Activated T-cell treated with anti-CD3 and anti-CD28 coated beads, Interleukin-2, amount 50 U/mL, for 72 hours (primary cell): ENCODE measurements at places on chromosomes 7 and 10. TPM values are rescaled to one million over a fixed set of nuclear protein-coding genes. Genes with fewer than 3 reads are reported as not detected.

DNA sequence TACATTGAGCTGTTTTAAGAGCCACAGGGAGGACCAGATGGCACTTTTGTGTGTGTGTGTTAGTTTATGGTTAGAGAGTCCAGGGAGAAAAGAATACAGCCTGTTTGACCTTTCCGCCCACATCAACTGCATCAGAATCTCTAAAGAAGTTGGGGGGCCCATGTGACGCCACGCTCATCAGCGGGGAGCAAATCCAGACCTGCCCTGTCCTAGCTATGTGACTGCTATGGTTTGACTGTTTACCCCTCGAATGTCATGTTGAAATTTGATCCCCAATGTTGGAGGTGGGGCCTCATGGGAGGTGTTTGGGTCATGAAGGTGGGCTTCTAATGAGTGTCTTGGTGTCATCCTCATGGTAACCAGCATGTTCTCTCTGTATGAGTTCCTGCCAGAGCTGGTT, 128.0 kb downstream of the ADRA2A start:
- DNase-seq: no peak

DNA sequence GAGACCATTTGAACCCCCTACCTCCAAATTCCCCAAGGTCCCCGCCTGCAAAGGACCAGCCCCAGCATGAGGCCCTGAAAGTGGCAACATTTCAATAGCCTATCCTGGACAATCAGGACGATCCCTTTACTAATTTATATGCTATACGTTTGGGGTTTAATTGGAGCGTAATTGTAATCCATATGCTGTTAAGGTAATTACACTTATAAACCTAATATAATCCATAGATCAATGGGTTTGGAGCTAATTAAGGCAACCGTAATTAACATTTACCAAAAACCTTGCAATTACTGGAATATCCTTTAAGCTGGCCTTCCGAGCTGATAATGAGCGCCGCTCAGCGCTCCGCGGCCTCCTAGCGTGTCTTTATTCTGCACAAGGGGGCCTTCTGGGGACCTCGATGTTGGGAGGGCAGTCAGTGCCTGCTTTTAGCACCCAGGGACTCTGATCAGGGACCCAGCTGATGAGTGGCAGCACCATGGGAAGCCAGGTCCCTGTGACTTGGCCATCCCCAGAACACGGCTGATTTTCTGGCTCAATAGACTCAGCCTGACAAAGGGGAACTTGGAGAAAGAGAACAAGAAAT, 91.2 kb downstream of the LHPP start:
- DNase-seq: no peak

GRCh38 chr10:118913825-118914224, 115.7 kb upstream of the NANOS1 start:
- no peak for DNase-seq

DNA sequence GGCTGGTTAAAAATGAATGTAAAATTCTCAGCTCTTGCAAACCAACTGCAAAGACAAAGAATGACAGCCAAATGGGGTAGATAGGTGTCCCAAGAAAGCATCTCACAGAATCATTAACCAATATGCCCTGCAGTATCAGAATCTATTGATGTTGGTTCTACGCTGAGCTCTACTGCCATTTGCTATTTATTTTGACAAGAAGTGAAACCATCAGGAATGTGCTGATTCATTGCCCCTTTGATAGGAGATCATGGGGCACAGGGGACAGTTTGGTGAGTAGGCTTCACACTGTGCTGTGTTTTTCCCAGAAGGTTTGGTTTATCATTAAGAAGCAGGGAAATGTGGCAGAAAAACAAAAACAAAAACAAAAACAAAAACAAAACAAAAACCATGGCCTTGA, 19.4 kb upstream of the CDC14C start:
- DNase-seq: no peak

The NPSR1 gene
- total RNA-seq: not detected

- DNase-seq: no peak
These were observed 481.5 kb upstream of the VSTM2A start for GRCh38 chr7:54060643-54061042.

The PNLIPRP1 gene
- total RNA-seq: not detected

GRCh38 chr10:33279811-33280602, 54.5 kb downstream of the NRP1 start:
- DNase-seq: no peak

The TMEM270 gene
- total RNA-seq: not detected

DNA sequence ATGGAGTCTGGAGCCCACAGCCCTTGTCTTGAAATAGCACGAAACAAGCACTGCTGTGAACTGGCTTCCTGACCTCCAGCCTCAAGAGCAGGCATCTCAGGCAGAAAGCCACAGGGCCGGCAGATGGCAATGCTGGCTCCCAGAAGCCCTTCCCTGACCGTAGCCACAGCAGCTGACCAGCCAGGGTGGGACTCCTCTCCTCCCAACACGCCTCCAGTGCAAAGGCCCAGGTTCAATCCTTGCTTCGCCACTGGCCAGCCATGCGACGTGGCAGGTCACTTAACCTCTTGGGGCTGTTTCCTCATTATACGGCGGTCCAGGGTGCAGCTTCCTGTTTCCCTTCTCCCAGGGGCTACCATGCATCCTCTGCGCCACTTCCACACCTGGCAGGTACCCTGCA, 12.8 kb downstream of the PRKAG2 start:
- no peak for DNase-seq

GRCh38 chr7:22052674-22053365, 107.1 kb upstream of the CDCA7L start:
- no peak for DNase-seq

- DNase-seq: no peak
These were observed 21.6 kb upstream of the PPA1 start for GRCh38 chr10:70254778-70255328.

GRCh38 chr10:125708971-125709503, 10.5 kb upstream of the EDRF1 start:
- DNase-seq: no peak

- no peak for DNase-seq
These were observed 117.0 kb downstream of the KBTBD2 start for GRCh38 chr7:32774541-32774951.

GRCh38 chr10:112361951-112362751, 11.8 kb upstream of the ACSL5 start:
- DNase-seq: no peak

The MOGAT3 gene
- not detected for total RNA-seq

DNA sequence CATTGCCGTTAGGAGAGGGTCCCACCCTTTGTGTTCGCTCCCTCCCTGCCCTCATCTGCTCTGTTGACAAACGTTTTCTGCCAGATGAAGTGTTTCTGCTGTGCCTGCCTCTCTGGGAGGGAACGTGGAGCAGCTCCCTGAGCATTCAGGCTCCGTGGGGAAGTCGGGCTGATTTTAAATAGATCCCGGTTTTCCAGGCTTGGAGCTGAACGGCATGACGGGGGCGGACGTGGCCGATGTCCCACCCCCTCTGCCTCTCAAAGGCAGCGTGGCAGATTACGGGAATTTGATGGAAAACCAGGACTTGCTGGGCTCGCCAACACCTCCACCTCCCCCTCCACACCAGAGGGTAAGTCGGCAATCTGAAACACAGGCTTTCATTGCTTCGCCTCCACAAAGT, 101.9 kb upstream of the NPS start:
- no peak for DNase-seq

GRCh38 chr7:14229047-14229446, 239.6 kb upstream of the ETV1 start:
- DNase-seq: no peak

DNA sequence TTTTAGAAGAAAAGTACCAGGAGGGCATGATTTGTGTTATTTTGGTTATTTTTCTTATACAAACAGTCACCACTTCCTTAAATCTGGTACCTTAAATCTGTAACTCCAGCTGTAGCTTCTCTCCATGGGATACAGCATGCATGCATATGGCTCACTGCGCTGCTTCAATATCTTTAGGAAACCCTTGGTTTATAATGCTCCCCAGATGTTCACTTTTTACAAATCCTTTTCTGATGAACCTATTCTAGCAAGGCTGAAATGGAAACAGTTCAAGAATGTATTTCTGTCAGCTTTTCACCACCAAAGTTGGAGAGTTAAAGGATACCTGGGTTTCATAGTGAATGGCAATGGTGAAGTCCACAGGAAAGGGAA, 50.9 kb downstream of the LAMB4 start:
- DNase-seq: no peak

The DGKB gene
- total RNA-seq: not detected

GRCh38 chr7:42961170-42961569, 29.0 kb downstream of the MRPL32 start:
- DNase-seq: no peak

The ASIC3 gene
- total RNA-seq: 15.7 TPM

The POR gene
- 31.6 TPM for total RNA-seq

DNA sequence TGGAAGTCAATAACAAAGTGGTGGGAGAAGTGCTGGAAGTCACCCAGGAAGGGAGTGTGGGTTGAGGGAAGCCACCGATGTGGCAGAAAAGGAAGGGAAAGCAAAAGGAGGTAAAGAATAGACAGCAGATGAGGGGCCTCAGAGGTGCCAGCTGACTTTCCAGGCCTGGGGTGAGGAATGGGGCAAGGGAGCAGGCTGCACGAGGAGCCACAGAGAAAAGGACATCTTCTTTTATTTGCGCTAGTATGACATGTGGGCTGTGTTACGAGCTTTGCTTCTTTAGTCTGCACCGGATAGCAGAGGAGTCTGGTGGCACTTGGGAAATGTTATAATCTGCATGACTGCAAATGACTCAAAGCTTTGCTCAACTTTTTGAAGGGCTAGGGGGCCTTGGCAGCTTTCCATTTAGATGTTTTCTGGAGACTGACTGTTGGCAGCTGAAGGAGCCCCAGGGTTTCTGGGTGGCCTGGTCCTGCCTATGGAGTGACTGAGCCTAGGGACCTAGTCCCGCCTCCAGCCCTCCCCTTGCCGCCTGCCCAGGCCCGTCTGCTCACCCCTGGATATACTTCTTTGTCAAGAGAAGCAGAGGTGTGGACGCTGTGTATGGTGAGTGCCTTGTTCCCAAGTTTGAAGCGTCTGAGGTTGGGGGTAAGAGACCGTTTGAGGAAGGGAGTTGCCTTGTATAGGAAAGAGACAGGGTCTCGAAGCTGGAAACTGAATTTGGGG, 5.1 kb downstream of the PRXL2A start:
- no peak for DNase-seq

- DNase-seq: peak; percentile 23
These were observed 1.1 kb upstream of the STK32C start for GRCh38 chr10:132308587-132309470.

- no peak for DNase-seq
These were observed 212.7 kb downstream of the HERPUD2 start for GRCh38 chr7:35482231-35482630.

The HOXA7 gene
- total RNA-seq: not detected

- no peak for DNase-seq
These were observed 98.9 kb downstream of the ANKRD61 start for GRCh38 chr7:6130007-6130587.

The PPRC1 gene
- total RNA-seq: 51.4 TPM

The IL2RA gene
- total RNA-seq: 1,110 TPM

The ATP6V1F gene
- 68.3 TPM for total RNA-seq

GRCh38 chr7:69764681-69765080, 166.4 kb downstream of the AUTS2 start:
- DNase-seq: no peak
